ENCODE measurements at places on chromosomes 6 and 20.

- no peak for DNase-seq
Measured at GRCh38 chr20:51570739-51571459, 28.4 kb upstream of the NFATC2 start.

DNA sequence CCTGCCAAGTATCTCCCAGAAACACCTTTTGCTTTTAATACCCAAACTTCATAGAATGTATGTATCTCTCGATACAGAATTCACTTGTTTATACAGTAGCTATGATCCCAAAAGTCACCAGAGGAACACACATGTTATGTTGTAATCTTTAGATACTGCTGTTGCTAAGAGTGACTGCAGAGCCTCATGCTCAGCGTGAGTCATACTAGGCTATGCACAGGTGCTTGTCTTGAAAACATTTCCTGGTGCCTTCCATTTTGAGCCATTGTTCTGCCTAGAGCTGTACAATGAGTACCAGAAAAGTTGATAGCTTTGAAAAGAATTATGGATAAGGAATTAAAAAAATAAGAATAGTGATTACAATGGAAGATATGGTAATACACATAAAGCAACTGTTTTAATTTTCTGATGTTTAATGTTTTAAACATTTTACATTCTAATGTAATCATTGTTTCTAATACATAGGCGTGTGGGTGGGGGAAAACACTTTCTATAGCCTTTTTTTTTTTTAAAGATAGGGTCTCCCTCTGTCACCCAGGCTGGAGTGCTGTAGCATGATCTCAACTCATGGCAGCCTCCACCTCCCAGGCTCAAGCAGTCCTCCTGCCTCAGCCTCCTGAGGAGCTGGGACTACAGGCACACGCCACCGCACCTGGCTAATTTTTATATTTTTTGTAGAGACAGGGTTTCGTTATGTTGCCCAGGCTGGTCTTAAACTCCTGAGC is 79.4 kb downstream of the CD24 start:
- DNase-seq = no peak

- DNase-seq = no peak
Measured at GRCh38 chr20:1824181-1824580, 71.0 kb upstream of the SIRPA start.

DNA sequence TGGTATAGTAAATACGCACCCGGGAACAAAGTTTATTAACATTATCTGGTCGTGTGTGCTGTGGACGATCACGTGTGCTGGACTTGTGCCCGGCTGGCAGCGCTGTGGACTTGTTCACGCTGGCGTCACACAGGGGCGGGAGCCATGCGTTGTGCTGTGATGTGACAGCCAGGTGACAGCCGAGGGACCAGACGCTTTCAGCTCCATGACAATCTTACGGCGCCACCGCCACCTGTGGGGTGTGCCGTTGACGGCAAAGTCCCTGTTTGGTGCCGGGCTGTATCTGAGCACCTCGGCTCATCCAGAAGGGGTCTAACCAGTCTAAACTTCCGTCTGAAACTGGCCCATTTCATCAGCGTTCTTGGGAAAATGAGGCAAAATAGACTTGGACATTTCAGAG is 25.2 kb downstream of the DLL1 start:
- DNase-seq = no peak

DNA sequence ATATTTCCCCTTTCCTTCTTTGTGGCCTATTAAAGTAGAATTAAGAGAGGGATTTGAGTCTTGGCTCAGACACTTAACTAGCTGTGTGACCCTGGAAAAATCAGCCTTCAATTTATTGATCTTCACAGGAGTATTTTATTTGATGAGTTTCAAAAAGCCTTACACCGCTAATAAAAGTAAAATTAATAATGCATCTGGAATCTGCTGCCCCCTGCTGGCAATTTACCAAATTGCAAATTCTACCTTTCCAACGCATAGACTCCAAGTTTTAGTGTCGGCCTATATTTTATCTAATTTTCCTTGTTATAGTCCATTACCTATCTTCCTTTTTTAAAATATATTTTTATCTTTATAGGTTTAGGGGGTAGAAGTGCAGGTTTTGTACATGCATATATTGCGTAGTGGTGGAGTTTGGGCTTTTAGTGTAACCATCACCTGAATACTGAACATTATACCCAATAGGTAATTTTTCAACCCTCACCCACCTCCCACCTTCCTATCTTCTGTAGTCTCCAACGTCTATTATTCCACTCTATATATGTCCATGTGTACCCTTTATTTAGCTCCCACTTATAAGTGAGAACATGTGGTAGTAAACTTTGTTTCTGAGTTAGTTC is 46.3 kb downstream of the GOPC start:
- peak; percentile 67 for DNase-seq

DNA sequence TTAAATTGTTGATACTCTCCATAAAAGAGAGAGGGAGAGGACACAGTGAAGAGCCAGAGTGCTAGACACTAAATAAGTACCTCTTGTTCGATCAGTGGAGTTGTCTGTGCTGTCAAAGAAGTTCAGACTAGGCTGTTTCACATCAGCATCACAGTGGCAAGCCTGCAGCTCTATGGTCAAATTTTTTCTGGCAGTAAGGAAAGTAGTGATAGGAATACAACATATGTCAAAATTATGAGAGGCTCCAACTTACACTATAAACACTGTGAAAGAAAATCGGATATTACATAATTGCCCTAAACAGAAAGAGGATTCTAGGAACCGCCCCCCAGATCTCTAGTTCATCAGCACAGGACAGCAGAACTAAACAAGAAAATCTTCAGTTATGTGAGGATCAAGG is 23.1 kb downstream of the DNAH8 start:
- DNase-seq = no peak

GRCh38 chr6:1009103-1009502 is 302.8 kb upstream of the FOXQ1 start:
- no peak for DNase-seq

GRCh38 chr6:55892749-55893357 is 17.5 kb upstream of the BMP5 start:
- DNase-seq = no peak

DNA sequence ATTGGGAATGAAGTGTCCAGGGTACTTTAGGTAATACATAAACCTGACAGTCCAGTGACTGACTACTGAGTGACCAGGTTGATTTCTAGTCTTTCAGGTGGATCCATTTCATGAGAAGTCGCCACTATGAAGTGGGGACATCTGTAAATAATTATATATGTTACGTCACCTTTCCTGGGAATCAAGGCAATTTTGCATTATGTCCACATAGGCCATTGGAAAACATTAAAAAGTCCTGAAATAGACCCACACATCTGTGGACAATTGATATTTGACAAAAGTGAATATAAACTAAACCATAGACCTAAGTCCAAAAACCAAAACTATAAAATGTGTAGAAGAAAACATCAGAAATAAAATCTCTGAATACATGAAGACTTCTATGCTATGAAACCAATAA is 231.5 kb downstream of the C6orf118 start:
- no peak for DNase-seq

- DNase-seq = no peak
Measured at GRCh38 chr6:112155886-112156285, 68.5 kb downstream of the FAM229B start.

DNA sequence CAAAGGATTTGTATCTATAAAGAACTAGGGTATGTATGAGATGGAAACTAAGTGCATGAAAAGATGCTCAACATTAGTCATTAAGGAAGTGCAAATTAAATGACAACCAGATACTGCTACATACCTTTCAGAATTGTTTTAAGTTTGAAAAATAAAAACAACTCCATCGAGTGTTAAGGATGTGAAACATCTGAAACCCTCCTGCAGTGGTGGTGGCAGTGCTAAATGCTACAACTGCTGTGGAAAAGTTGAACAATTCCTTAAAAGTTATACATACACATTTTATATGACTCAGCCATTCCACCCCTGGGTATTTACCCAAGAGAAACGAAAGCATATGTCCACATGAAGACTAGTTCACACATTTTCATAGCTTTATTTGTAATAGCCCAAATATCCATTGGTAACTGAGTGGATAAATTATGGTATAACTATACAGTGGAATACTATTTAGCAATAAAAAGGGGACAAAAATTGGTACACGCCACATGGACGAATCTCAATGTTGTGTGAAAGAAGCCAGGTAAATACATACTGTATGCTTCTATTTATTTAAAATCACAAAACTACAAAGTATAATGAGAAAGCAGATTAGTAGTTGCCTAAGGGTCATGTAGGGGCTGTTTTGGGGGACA is 10.6 kb downstream of the ARMH2 start:
- no peak for DNase-seq

DNA sequence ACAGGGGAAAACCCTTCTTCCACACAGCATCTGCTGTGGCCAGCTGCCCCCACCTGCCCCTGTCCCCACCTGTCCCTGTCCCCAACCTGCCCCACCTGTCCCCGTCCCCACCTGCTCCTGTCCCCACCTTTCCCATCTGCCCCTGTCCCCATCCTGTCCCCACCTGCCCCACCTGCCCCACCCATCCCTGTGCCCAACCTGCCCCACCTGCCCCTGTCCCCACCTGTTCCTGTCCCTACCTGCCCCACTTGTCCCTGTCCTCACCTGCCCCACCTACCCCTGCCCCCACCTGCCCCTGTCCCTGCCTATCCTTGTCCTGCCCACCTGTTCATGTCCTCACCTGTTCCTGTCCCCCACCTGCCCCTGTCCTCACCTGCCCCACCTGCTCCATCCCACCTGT is 6.4 kb upstream of the MYT1 start:
- no peak for DNase-seq

GRCh38 chr6:159788276-159788675 is 1.1 kb downstream of the TCP1 start:
- DNase-seq = no peak

- DNase-seq = no peak
Measured at GRCh38 chr20:46830886-46831632, 63.6 kb upstream of the EYA2 start.

DNA sequence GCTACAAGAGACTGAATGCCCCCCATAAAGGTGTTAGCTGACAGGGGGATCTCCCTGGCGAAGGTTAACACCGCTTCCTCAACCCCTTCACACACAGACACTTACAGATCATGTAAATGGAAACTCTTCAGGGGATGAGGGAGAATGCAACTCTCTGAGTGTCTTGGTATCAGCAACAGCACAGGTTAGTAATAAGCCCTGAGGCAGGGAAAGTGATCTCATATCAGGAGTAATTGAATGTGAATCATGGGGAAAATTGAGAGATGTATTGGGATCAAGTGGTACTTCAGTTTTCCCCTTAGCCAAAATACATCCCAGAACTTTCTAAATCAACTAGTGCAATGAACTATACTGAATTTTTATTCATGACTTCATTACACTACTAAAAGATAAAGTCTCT is 23.8 kb downstream of the OR2J3 start:
- no peak for DNase-seq

DNA sequence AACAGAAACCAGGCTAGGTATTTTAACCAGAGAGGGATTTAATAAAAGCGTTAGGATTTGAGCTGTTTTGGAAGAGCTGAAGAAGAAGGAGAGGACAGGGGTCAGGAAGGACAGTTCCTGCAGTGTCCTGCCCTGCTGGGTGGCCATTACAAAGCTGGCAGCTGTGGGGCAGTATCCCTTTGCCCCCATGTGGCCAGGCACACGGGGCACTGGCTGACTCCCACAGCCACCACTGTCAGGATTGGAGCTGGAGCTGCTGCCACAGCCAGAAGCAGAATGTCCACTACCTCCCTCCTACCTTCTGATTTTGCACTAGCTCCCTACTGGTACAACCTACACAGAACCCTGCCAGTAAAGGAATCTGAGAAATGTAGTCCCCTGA is 46.5 kb downstream of the SLC22A3 start:
- no peak for DNase-seq

GRCh38 chr6:125022391-125022989 is 60.3 kb downstream of the RNF217 start:
- DNase-seq = no peak

- DNase-seq = no peak
Measured at GRCh38 chr6:134138226-134138975, 86.0 kb upstream of the SLC2A12 start.

DNA sequence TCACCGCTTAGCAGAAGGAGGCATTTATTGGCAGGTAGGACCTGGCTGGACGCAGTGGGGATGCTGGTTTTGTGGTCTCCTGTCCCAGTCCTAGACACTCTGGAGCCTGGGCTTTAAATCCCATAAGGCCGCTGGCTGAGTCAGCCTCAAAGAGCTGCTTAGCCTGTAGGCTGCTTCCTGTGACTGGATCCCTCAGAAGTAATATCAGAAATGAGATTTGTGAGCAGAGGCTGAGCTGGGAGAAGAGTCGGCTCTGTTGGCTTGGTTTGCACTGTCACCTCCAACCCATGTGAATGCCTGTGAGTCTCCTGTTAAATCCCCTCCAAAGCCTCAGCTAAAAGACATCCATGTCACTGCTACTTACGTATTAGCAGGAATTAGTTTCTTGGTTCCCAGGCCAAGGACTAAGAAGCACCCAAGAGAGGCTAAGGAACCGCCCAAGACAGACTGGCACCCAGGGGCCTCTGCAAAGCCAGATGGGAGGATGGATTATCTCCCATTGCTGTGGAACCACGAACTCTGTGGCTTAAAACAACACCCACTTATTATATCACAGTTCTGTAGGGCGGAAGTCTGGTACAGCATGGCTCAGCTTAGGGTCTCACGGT is 289.4 kb downstream of the CDC5L start:
- DNase-seq = no peak
